Stimulated activated CD4-positive, alpha-beta T cell treated with anti-CD3 and anti-CD28 coated beads, Interleukin-2, amount 100 ng/mL, for 24 hours (primary cell): ENCODE measurements at places on chromosomes 1 and 21.
A peak's percentile ranks its signal among the peaks of the same experiment; 100 is the strongest.

DNA sequence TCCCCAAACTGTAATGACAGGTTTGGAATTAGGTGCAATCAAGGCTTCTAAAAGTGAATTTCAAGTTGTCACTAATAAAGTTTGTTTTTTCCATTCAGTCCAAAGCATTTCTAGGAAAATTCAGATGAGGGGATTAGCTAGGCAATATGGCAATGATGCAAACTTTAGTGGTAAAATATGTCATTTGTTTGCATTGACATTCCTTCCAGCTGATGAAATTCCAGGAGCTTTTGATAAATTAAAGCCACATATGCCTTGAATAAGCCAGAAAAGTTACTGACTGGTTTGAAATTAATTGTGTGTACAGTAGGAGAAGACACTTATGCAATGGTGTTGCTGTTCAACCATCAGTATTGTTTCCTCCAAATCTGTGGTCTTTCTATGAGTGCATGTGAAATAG, 57.8 kb downstream of the MROH9 start:
- DNase-seq: no peak

GRCh38 chr1:152034654-152035538, 1.9 kb downstream of the S100A11 start:
- DNase-seq: peak; percentile 69

- peak; percentile 30 for DNase-seq
These were observed at the start of gene NLRP3 for GRCh38 chr1:247415423-247416361. Gene NLRP3 (plus strand): TSS chr1:247416173. CDS start chr1:247418801, 2,628 bp downstream.

DNA sequence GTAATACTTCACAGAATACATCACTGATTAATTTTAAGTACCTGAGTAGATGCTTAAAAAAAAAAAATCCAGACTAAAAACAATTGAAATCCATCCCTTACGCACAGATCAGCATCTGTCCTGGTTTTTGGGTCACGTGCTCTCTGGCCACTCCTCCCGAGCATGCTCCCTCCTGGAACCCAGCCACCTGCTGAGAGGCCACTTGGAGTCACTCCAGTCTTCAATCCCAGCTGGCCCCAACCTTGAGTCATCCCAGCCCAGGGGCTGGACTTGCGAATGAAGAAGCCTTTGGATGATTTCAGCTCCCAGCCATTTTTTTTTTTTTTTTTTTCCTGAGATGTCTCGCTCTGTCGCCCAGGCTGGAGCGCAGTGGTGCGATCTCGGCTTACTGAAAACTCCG, 8.9 kb downstream of the MAP1LC3C start:
- DNase-seq: no peak

GRCh38 chr1:161054805-161055204, 9.0 kb upstream of the USF1 start:
- no peak for DNase-seq
